ENCODE measurements at places on chromosomes 6 and 20.
A peak's percentile ranks its signal among the peaks of the same experiment; 100 is the strongest.

GRCh38 chr20:12177657-12178293 is 260.1 kb downstream of the BTBD3 start:
- DNase-seq: no peak

DNA sequence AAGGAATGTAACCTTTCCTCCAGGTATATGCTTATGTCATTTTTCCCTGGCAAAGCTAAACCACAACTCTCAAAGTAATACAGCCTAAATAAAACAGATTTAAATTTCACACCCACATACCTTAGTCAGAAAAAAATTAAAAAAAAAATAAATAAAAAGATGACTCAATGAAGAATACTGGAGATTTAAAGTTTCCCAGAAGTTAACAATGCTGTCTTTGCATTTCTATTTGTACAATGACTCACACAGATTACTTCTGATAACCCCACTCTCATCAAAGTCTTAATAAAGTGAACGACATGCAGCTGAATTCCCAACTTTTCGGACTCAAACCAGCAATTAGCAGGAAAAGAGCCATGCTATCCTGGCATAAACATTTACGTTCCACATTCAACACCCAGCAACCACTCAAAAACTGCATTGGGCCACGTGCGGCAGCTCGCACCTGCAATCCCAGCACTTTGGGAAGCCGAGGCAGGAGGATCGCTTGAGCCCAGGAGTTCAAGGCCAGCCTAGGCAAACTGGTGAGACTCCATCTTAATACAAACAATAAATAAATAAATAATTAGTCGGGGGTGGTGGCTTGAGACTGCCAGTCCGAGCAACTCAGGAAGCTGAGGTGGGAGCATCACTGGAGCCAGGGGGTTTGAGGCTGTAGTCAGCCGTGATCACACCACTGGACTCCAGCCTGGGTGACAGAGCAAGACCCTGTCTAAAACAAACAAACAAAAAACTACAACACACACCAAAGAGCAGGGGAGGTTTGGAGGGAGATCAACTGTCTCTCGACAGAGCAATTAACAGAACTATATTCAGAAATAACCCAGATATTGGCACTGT is 130.5 kb downstream of the WDR27 start:
- no peak for DNase-seq

DNA sequence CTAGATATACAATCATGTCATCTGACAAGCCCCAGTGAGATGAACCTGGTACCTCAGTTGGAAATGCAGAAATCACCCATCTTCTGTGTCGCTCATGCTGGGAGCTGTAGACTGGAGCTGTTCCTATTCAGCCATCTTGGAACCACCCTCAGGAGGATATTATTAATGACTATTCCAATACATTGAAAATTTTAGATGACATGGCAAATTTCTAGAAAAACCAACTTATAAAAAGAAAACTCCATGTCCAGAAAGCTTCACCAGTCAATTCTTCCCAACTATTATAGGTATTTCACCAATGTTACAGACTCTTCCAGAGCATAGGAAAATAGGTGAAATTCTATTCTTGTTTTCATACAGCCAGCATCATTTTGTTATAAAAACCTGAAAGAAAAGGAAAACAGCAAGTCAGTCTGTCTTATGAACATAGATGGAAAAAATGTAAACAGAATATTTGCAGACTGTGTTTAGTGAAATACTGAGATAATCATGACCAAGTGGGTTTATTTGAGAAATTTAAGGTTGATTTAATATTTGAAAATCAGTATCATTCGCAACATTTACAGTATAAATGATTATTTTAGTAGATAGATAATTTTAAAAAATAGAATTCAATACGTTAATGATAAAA is 43.3 kb downstream of the ATRN start:
- DNase-seq: no peak

- peak; percentile 61 for DNase-seq
Measured at GRCh38 chr6:131281471-131282270, 146.4 kb downstream of the AKAP7 start.

DNA sequence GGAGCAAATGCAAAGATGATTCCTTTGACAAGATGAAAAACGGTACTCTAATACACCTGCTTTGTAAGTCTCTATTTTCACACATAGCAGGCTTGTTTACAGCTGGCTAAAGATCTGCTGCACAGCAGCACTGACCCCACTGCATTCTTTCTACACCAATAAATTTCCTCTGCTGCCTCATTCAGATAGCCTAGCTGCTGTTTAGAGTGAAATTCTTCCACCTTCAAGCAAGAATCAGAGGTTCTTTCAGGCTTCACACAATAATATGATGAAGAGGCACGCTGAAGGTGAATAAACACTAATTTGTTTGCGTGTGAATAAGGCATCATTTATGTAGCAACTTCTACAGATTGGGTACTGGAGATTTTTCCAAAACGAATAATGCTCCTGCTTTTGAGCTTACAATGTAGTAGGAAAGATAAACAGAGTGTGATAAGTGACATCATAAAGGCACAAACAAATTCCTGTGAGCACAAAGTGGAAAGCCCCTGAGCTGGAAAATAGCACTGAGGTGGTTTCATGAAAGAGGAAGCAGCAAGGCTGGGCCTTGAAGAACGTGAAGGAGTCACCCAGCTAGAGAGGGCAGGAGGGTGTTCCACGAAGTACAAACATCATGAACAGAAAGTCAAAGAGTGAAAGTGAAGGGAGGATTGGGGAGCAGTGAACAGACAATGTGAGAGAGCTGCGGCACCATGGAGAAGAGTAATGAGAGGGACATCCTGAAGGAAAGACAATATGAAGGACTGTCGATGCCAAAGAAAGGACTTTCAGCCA is 543.4 kb downstream of the CD83 start:
- DNase-seq: no peak

DNA sequence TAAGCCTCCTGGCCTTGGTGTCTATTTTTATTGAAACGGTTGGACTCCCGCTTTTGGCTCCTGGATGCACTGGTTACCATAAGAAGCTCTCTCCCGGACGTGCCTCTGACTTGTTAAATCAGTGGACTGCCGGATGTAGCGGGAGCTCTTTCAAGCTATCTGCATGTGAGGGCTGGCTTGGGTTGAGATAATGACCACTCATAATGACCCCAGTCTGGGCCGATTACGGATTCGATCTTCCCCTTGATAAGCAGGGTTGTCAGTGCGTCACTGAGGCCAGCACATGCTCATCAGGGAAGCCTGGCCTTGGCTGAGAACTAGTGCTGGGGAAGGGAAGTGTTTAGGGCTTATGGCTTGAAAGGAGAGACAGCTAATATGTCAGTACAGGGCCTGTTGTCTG is 528.1 kb downstream of the CDH26 start:
- no peak for DNase-seq

- DNase-seq: no peak
Measured at GRCh38 chr20:59152559-59153354, 10.9 kb upstream of the ZNF831 start.

DNA sequence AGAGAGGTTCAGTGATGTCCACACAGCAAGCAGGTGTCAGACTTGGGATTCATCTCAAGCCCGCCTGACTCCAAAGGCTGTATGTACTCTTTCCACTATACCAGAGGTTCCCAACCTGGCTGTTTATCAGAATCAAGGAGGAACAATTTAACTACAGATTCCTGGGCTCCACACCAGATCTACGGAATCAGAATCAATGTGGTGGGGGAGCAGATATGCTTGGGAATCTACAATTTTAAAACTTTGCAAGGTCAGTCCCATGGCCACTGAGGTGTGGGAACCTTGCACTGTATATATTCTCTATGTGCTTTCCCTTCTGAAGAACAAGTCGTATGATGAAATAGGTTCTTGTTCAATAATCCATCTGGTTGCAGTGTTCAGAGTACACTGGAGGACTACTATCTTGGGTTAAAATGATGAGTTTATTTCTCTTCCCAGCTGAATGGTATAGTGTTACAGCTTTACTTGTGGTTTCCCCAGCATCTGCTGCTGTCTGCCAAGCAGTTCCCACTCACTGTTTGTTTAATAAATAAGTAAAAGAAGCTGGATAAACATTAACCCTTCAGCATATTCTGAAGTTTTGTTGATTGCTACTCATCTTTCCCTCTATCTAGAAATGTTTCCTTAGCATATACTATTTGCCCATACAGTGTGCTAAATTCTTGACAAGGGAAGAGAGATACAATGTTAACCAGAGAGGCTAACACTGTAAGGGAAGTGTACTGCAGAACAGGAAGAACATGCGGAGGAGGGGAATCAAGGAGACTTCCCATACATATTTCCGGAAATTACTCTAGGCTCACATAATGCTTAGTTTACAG is 9.9 kb downstream of the TTI1 start:
- no peak for DNase-seq

GRCh38 chr20:59181936-59182335 is 18.3 kb downstream of the ZNF831 start:
- DNase-seq: no peak

DNA sequence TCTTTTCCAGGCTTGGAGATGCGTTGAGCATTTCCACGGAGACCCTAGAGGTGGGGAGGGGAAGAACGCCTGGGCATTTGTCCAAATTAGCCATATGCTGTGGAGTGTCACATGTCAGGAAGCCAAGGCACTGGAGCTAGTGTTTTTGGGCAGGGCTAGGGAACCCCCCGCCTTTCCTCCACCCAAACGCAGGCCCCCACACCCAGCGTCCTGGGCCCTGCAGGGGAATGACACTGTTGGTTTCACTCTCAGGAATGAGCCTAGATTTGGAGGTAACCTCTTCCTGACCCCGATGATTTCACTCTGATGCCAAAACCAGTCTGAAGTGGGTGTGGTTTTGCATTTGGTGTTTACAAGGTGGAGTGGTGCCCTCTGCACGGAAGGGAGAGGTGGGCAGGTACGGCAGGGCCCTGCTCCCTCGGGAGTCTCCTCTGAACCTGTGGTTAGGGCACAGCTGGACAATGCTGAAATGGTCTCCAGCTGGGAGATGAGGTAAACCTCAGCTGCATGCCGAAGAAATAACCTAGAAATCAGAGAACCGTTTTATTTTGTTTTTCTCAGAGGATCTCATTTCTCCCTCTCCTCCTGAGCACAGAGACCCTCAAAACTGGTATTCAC is 29.5 kb downstream of the MTHFD1L start:
- DNase-seq: no peak

DNA sequence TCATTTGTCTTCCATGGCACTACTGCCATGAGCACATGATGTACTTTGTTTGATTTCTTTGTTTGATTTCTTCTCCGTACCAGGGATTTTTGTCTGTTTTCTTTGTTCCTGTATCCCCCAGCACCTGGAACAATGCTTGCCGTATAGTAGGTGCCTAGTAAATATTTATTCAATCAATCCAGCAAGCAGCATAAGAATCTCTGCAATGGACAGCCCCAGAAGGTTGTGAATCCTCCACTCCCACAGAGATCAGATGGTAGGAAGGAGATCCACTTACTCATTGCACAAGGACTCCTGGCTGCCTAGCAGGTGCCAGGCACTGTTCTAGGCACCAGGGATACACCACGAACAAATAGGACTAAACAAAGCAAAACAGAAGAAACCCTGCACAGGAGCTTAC is 6.7 kb upstream of the SYNJ2 start:
- no peak for DNase-seq

- no peak for DNase-seq
Measured at GRCh38 chr6:110826236-110827129, 11.2 kb upstream of the CDK19 start.

Data from hippocampal formation (tissue), 2 donors.